Bladder microvascular endothelial cell (primary cell): ENCODE measurements at places on chromosomes 6 and 20. TPM values are rescaled to one million over a fixed set of nuclear protein-coding genes. Genes with fewer than 3 reads are reported as not detected.

Gene PDYN
- total RNA-seq = not detected in 2 replicates

Gene OXT
- total RNA-seq = not detected in 2 replicates

Gene SIGLEC1
- total RNA-seq = not detected in 2 replicates

Gene PRSS16
- total RNA-seq = not detected in 2 replicates

Gene CCDC170
- total RNA-seq = under 0.01 TPM in 1 of 2 replicates, not detected in the other

Gene ETV7
- 0.16 and 0.31 TPM in 2 replicates for total RNA-seq

Gene PRKN
- total RNA-seq = 0.16 and 0.19 TPM in 2 replicates

Gene COL11A2
- 0.16 and 0.38 TPM in 2 replicates for total RNA-seq

Gene TMEM217
- total RNA-seq = 6.8 and 28.6 TPM in 2 replicates

Gene BYSL
- total RNA-seq = 18.5 and 39.7 TPM in 2 replicates

Gene IMPG1
- not detected in 2 replicates for total RNA-seq

Gene TSBP1
- not detected in 2 replicates for total RNA-seq

Gene CDH22
- 0.57 TPM in 1 of 2 replicates, not detected in the other for total RNA-seq

Gene SLC35F1
- under 0.01 TPM in 1 of 2 replicates, not detected in the other for total RNA-seq

Gene SLC52A3
- 0.13 TPM in 1 of 2 replicates, not detected in the other for total RNA-seq

Gene PRRT1
- not detected in 2 replicates for total RNA-seq

Gene GLP1R
- not detected in 2 replicates for total RNA-seq
